ENCODE measurements at places on chromosomes 2 and 18.

- no peak for DNase-seq
These were observed 1.7 kb upstream of the ZNF532 start for GRCh38 chr18:58862851-58863538.

DNA sequence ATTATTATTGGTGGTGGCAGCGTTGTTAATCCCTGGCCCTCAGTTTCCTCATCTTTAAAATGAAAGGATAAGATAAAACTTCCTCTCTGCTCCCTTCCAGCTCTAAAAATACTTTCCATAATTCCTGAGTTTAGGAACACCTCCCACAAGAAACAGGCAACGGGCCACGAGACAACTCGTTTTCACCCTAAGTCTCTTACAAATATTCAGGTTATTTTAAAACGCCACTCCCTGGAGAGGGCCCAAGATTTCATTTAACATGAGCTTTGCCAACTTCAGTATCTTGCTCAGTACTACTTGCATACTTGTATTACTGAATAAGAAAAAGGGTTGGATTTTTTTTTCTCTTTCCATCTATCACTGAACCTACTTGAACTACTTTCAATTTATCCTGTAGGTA lies 611.1 kb upstream of the FANCL start:
- DNase-seq = no peak

DNA sequence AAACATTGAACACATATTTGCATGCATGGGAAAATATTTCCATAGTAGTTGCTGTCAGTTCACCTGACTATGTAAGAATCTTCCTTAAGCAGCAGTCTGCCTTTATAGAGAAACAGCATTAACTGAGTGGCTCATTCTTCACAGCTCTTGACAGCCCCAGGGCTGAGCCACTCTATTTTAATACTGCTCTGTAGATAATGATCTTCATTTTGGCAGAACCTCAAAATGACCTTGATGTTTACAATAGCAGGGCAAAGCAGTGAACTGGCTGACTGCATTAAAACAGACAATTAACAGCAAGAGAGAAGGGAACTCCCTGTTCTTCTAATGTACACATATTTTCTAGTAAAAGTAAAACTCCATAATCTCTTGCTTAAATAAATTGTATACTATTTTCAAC lies 580.6 kb upstream of the SOX11 start:
- no peak for DNase-seq

- no peak for DNase-seq
These were observed 864.7 kb downstream of the TRIB2 start for GRCh38 chr2:13581471-13581870.

All from K562 (cell line).